ENCODE measurements at places on chromosomes 3 and 15.

- no peak for DNase-seq
Measured at GRCh38 chr3:186638259-186638658, 1.9 kb upstream of the FETUB start.

GRCh38 chr3:66483409-66483906 is 17.4 kb downstream of the LRIG1 start:
- no peak for DNase-seq

- DNase-seq = no peak
Measured at GRCh38 chr3:138180375-138181029, 5.8 kb upstream of the DBR1 start.

GRCh38 chr3:16477521-16477920 is 36.0 kb downstream of the RFTN1 start:
- DNase-seq = no peak

- no peak for DNase-seq
Measured at GRCh38 chr3:66532160-66532587, 31.4 kb upstream of the LRIG1 start.

DNA sequence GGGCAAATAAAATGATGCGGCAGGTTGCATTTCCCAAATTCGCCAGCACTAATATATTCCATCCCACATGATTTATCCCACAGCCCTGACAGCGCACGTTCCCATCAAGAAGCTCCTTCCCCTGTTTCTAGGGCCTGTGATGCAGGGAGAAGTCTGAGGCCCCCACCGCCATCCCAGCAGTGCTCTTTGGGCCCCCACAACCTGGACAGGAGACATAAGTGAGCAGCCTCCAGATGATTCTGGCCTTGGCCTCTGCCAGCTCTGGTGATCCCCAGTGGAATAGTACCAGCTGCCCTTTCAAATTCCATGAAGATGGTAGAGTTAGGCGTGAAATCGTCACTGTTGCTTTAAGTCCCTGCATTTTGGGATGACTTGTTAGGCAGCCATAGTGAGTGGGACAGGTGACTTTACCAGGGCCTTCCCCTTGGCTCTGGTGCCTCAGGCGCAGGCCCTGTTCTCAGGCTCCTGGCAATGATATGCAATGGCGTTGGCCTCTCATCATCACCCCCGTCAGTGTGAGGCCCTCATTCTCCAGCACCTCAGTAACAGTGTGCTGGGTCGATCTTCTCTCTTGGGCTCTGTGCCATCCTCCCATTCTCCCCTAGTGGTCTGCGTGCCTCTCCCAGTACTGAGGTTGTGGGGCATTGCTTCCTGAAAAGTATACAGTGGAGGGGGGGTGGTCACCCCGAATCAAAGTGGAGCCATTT is 263.7 kb downstream of the OCA2 start:
- no peak for DNase-seq

GRCh38 chr3:59940718-59941117 is 890.9 kb upstream of the CFAP20DC start:
- no peak for DNase-seq
